ENCODE measurements at places on chromosomes 6 and 20.

- DNase-seq = no peak
These were observed 12.4 kb downstream of the PKIG start for GRCh38 chr20:44594730-44595129.

DNA sequence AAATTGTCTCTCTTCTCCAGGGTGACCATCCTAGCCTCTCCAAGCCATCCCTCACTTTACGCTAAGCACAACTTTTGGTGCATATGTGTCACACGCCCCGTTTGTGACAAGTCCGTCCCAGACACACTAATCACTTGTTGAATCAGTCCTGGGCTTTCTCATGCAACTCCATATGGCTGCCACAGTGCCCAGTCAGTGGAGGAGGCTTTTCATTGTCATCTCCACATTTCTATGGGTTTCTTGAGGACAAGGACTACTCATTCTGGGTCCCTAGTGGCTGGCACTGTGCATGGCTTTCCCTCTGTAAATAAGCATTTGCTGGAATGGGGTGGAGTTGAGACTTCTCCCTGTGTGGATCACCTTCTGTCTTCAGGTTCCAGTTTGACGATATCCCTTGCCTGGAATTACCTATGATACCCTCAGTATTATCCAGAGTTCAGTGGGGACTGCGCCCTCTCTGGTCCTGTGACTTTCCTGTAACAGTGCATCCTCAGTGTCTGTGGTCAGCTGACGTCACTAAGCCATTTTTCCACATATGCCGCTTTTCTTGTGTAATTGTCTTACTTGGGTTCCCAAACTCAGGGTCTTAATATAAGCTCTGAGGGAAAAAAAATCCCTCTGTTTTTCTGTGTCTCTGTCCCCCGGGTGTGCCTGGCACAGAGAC lies 59.8 kb upstream of the MYL9 start:
- no peak for DNase-seq

DNA sequence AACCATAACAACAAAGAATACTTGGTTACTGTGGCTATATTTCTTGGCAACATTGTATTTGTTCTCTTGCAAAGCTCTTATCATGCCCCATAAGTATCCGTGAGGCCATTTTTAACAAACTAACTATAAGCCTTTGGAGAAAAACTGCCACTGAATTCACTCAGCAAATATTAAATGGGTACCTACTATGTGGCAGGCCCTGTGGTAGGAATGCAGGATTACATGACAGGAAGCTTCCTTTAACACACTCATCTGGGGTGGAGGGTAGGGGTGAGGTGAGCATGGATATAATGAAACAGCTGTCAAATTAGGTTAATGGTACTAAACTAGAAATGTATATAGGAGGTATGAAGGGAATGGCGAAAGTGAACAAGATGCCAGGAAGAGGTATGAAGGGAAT lies 504.8 kb downstream of the MEI4 start:
- DNase-seq = no peak

DNA sequence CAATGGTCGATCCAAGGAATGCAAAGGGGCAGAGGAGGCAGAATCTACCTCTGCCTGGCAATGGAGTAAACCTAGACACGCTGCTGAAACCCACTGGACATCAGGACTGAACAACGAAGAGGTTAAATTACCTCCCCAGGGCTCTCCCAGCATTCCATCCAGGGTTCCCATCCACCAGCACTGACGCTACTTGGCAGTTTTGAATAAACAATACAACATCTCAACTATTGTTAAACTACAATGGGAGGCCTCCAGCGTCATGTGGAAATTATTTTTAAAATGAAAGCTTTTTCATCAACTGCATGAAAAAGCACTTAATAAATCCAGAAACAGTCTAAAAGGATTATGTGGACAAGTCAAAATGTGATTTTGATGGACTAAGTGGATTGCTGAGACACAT lies 96.8 kb upstream of the NHSL1 start:
- no peak for DNase-seq

DNA sequence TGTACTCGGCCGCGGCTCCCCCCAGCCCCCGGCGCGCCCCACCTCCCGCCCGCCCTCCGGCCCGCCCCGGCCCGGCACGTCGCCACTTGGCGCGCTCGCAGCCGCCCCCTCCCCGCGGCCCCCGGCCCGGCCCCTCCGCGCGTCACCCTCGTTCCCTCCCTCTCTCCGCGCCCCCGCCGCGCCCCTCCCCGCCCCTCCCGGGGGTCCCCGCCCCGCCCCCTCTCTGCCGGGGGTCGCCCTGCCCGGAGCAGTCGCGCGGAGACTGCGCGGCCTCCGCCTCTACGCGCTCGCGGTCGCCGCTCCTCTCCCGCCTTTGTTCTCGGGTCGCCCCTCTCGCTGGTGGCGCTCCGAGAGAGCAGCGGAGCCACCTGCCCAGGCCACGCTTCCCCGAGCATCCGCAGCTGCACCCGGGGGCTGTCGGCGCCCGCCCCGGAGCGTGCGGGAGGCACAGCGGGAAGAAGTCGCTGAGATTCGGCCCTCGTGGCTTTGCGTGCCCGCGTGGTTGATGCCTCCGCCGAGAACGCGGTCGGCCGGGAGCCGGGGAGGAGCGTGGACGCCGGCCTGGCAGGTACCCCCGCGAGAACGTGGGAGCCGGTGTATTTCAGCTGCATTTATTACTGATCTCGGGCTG lies at the start of gene PHF10:
Gene PHF10 (minus strand): TSS at position 7 of the 631 bp plus-strand sequence. CDS start 569 bp downstream, outside the sequence.
- DNase-seq = peak; percentile 88

DNA sequence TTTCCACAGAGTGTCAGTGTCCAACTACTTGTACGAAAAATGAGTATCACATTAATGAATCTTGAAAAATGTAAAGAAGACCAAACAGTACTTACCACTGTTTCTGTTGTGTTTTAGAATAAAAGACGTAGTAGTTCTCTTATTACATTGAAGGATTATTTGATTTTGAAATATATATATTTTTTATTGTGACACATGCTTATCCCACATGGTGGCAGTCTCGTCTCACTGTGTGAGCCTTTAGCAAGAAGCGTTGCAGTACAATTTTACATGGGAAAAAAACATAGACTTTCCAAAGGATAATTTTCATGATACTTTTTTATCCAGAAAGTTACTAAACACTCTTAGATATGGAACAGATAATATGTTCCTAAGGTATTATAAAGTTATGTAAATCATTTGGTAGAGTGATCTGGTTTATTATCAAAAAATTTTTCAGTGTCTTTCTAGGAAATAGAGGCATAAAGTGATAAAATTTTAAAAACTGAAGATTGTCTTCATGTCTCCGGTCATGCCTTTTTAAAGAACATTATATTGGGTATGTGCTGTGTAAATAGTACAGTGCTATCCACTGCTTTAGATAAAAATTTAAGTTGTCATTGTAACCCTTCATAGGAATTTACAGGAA lies 117.5 kb upstream of the SAMD5 start:
- no peak for DNase-seq

DNA sequence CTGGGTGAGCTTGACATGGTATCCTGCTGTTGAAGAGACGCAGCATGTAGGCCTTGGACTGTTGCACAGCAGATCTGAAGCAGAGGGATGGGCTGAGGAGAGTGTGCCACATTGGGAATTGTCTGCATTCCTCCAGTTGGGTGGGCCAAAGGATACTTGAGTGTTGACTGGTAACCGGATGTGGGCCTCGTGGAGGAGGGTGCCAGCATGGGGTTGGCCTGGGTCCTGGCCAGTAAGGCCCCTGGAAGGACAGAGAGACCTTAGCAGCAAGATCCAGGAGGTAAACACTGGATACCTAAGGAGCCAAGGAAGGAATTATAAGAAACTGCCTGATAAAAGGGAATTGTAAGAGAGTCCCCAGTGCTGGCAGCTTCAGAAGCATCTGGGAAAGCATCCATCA lies 76.9 kb downstream of the FIG4 start:
- no peak for DNase-seq

DNA sequence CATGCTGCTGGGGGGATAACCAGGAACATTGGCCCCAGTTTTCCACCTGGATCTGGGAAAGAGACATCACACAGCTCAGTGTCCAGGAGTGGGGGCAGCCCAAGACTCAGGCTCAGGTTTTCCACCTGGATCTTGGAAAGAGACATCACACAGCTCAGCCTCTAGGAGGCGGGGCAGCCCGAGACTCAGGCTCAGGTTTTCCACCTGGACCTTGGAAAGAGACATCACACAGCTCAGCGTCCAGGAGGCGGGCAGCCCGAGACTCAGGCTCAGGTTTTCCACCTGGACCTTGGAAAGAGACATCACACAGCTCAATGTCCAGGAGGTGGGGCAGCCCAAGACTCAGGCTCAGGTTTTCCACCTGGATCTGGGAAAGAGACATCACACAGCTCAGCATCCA lies 361.6 kb downstream of the THBS2 start:
- DNase-seq = no peak

DNA sequence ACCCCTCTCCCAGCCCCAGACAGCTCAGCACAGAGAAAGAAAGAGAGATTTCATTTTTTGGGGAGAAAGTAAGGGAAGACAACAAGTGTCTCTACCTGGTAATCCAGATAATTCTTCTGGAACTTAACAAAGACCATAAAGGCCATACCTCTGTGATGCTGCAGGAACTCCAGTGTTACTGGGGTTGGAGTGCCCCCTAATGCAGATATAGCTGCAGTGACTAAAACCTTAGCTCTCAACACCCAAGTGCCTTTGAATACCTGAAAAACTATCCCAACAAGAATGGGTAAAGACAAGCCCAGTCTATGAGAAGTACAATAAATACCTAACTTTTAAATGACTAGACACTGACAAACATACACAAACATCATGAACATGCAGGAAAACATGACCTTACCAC lies 365.3 kb upstream of the PTCHD4 start:
- DNase-seq = no peak

GRCh38 chr20:24835195-24835594 lies 113.9 kb upstream of the CST7 start:
- peak; percentile 44 for DNase-seq

DNA sequence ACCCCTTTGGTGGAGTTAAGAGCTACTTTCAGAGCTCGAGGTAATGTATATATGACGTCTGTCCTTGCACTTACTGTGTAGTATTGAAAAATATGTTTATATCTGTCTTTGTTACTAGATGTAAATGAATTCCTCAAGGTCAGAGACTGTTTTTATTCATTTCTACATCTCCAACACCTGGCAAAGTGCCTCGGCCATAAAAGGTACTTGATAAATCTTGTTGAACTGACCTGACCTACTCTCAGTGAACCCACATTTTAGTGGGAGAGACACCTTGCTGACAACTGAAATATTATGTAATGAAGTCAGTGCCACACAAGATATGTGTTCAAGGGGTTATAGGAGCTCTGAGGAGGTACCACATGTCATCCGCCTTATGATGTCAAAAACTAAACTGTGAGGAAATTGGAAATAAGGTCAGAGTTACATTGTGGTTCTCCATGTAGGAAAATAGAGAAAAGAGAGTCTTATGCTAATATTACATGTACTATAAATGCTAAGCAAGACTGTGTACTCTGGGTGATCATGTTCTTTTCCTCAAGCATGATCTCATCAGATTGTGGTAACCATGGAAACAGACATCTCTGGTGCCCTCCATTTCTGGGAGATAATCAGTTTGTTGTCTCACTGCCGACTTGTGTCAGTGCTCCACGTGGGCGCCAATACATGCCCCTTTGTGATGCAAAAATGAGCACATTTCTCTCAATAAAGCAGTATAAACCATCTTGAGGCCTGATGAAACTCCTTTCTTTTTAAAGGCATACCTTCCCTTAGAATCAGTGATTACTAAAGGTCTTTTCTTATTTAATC lies 5.7 kb upstream of the TMEM30A start:
- no peak for DNase-seq

GRCh38 chr6:50264995-50265571 lies 215.4 kb upstream of the DEFB112 start:
- no peak for DNase-seq

GRCh38 chr6:40720375-40720748 lies 133.2 kb upstream of the LRFN2 start:
- DNase-seq = no peak

DNA sequence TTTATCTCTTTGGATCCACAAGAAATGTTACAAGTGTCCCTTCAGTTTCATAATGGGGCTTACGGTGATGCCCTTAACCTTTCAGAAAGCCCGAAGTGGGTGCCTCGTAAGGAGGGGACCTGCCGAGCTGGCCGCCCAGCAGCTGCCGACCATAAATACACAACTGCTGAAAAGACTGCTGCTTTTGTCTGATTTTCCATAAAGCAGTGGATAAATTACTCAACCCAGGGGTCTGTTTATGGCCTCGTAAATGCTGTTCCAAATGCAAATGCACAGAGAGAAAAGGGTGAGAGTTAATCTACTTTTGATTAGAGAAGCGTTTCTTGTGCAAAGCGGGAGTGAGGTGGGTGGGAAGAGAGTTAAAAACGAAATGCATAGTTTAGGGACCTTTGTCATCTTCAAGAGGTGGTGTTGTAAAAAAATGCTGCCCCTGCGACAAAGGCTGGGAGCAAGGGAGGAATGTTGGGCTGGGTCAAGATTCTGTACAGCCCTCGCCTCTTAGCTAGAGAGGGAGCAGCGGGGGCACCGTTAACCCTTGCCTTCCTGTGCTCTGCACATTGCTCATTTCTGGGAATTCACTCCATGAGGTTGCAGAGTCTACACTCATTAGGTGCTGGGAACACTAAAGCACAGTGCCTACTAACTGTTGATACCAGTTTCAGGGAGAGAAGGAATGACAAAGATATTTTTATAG lies 112.0 kb upstream of the MTHFD1L start:
- DNase-seq = no peak

GRCh38 chr6:71602385-71603007 lies 283.9 kb upstream of the RIMS1 start:
- no peak for DNase-seq

GRCh38 chr6:134288538-134289203 lies 29.2 kb downstream of the SGK1 start:
- DNase-seq = no peak

DNA sequence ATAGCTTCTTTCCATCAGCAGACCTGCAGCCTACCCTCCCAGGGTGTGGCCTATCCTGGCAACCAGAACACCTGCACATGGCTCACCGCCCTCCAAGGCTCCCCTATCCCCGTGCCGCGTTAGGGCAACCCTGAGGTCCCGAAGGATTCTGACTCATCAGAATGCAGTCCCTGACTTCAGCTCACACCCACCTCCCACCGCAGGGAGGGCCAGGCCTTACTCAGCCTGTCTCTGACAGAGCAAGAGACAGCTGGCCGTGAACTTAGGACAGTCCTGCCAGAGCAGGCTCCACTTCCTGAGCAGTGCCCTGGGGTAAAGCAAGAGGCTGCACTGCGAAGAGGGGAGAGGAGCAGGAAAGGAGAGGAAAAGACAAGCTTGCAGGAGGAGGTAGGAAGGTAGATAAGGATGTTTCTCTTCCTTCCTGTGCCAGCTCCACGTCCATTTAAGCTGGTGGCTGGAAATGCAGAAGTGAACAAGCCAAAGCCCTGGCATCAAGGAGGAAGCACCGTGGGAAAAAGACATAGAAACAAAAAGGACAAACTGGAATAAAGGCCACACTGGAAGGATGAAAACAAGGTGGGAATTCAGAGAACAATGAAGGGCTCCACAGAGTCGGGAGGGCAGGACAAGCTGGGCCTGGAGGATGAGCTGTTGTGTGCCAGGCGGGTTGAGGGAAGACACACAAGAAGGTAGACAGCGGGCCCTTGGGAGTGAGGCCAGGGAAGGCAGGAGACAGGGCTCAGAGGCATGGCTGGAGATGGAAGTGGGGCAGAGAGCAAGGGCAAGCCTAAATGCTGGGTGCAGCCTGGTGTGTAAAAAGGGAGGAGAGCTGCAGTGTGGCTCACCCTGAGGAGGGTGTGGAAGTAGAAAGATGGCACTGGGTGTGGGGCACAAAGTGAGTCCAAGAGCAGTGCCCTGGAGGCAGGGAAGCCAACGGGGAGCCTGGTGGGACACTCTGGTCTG lies 102.7 kb downstream of the SLC23A2 start:
- DNase-seq = no peak

All from type B pancreatic cell (in vitro differentiated cells).